ENCODE measurements at places on chromosomes 7 and 10. TPM values are rescaled to one million over a fixed set of nuclear protein-coding genes. Genes with fewer than 3 reads are reported as not detected.

- no peak for DNase-seq
- no peaks in the 10 kb centered on the region for H3K36me3 ChIP-seq
- no peaks in the 10 kb centered on the region for H3K27me3 ChIP-seq
Measured at GRCh38 chr7:134630893-134631292, 15.8 kb upstream of the BPGM start.

GRCh38 chr10:33532901-33533300 is 198.4 kb upstream of the NRP1 start:
- H3K4me3 ChIP-seq = no peak overlapping the region
- no peaks in the 10 kb centered on the region for H3K4me1 ChIP-seq
- no peak for DNase-seq
- H3K27me3 ChIP-seq = no peaks in the 10 kb centered on the region

- H3K36me3 ChIP-seq = no peaks in the 10 kb centered on the region
- H3K4me1 ChIP-seq = peaks cover 8% of the 10 kb centered on the region
- H3K27me3 ChIP-seq = peaks cover 6% of the 10 kb centered on the region
- no peak for DNase-seq
- no peak overlapping the region for H3K27ac ChIP-seq
- H3K4me3 ChIP-seq = no peak overlapping the region
Measured at GRCh38 chr10:11180228-11180627, 162.6 kb downstream of the CELF2 start.

DNA sequence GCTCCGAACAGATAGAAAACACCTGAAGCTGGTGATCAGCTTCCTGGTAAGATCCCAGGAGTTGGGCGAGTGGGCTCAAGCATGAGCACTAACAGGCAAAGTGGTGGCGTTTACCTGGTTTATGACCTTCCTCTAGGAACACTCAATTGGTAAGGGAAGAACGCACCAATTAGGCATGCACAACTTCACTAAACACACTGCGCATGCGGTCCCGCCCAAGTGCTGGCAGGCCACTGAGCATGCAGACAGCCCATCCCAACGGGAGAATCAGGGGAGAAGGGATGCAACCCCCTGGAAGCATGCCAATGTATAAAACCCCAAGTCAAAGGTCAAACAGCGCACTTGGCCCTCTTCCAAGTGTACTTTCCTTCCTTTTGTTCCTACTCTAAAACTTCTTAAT is 70.4 kb downstream of the LYZL2 start:
- no peak for DNase-seq
- H3K27me3 ChIP-seq = no peaks in the 10 kb centered on the region
- H3K27ac ChIP-seq = no peak overlapping the region

GRCh38 chr10:127854769-127855590 is 37.8 kb downstream of the CLRN3 start:
- peak; percentile 80 for DNase-seq
- H3K27me3 ChIP-seq = no peaks in the 10 kb centered on the region

GRCh38 chr10:35927990-35928488 is 285.9 kb upstream of the FZD8 start:
- H3K36me3 ChIP-seq = no peaks in the 10 kb centered on the region
- no peak for DNase-seq
- no peaks in the 10 kb centered on the region for H3K27me3 ChIP-seq
- H3K4me1 ChIP-seq = no peaks in the 10 kb centered on the region

GRCh38 chr10:91745090-91745831 is 53.0 kb upstream of the TNKS2 start:
- no peaks in the 10 kb centered on the region for H3K36me3 ChIP-seq
- no peak overlapping the region for H3K27ac ChIP-seq
- H3K27me3 ChIP-seq = no peaks in the 10 kb centered on the region
- DNase-seq = no peak

DNA sequence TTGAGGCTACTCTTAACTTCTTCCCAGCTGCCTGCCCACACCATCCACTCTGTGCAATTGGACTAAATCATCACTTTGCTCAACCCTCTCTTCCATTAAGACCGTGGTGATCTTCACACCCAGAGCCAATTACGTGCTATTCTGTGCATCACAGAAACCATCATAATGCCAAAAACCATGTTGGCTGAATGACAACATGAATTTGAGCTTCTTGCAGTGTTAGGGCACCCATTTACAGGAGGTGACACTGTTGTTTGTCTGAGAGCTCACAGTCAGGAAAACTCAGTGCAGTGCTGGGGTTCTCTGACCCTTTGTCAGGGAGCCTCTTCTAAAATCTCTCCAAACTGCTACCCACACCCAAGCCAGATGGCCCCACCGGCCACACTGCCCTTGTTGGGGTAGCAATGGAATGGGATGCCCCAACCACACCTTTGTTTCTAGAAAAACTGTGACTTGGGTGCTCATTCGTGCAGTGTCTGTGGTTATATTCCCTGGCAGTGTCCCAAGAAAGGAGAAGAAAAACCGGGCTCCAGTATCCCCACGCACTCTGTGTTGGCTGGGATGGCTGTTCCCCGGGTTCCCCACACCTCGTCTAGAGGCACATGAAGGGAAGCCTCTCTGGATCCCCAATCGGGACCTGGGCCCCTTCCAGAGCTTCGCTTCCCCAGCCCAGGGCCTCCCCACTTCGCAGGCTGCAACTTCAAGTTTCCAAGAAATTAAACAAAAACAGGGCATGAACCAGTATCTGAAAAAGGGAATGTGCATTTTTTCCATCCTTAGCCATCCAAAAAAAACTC is 2.0 kb upstream of the TNS3 start:
- no peak overlapping the region for H3K4me3 ChIP-seq
- DNase-seq = no peak
- no peak overlapping the region for H3K27ac ChIP-seq
- H3K4me1 ChIP-seq = peaks cover 31% of the 10 kb centered on the region
- H3K36me3 ChIP-seq = peaks cover 6% of the 10 kb centered on the region

DNA sequence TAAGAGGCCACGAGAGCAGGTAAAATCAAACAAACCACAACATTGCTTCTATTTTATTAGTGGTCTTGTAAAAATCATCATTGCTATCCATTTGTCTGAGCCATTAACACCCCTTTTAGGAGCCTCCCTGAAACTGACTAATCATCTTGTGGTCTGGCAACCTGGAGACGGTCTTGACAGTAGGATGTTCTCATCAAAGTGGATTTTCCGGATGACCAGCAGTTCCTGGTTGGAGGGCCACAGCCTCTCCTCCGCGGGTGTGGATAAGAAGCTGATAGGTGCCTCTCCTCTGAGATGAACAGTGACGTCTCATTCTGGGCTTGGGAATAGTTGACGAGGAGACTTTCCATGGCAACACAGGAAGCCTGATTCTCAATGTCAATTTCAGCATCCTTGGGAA is 490.7 kb downstream of the TYW1 start:
- no peak overlapping the region for H3K4me3 ChIP-seq
- no peaks in the 10 kb centered on the region for H3K27me3 ChIP-seq
- no peaks in the 10 kb centered on the region for H3K36me3 ChIP-seq
- no peaks in the 10 kb centered on the region for H3K4me1 ChIP-seq

GRCh38 chr10:4270116-4270515 is 485.1 kb upstream of the KLF6 start:
- no peak overlapping the region for H3K27ac ChIP-seq
- H3K4me1 ChIP-seq = no peaks in the 10 kb centered on the region
- no peak for DNase-seq
- H3K36me3 ChIP-seq = no peaks in the 10 kb centered on the region

GRCh38 chr7:69864822-69865221 is 266.5 kb downstream of the AUTS2 start:
- H3K4me1 ChIP-seq = peaks cover 33% of the 10 kb centered on the region
- no peak overlapping the region for H3K4me3 ChIP-seq

GRCh38 chr10:21329995-21330627 is 195.4 kb downstream of the SKIDA1 start:
- H3K4me1 ChIP-seq = no peaks in the 10 kb centered on the region
- no peaks in the 10 kb centered on the region for H3K27me3 ChIP-seq
- H3K4me3 ChIP-seq = no peak overlapping the region
- no peak overlapping the region for H3K27ac ChIP-seq

DNA sequence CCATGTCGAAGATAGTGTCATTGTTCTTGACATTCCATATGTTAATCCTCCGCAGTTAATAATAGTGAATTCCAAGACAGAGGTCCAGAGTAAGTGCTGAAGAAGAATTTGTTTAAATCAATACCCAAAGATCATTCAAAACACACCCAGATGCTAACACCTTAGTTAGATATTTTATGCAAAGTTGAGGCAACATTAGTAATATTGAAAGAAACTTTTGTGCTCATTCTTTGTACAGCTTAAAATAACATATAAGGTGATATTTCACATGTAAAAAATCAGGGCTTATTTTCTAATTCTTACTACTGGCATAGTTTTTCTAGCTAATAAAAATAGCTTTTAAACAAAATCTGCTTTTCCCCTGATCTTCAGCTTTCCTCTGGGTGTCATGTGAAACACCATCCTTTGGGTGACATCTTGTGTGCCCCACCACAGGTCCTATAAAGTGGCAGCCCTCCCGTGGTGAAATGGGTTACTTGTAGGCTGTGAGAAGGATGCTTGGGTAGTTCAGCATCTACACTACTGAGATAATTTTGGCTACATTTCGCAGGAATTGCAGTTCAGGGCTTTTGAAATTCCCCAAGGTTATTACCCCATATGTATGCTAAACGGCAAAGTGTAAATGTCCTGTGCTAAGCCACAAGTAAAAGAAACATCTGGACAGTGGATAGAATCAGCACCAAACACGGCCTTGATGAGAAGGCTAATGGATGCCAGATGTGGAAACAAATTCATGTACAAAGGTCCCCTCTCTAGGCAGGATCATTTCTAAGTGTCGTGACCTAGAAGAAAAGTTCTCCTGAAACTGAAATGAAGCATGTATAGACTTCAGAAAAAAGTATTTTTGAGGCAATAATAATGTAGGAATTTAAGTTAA is 105.4 kb downstream of the GRM3 start:
- H3K27me3 ChIP-seq = no peaks in the 10 kb centered on the region
- H3K4me3 ChIP-seq = no peak overlapping the region
- DNase-seq = no peak
- no peaks in the 10 kb centered on the region for H3K4me1 ChIP-seq
- H3K27ac ChIP-seq = no peak overlapping the region
- H3K36me3 ChIP-seq = no peaks in the 10 kb centered on the region

- H3K27ac ChIP-seq = no peak within 1 kb of the TSS
- no peak within 1 kb of the TSS for H3K4me3 ChIP-seq
- no peaks in the 10 kb centered on the region for H3K36me3 ChIP-seq
- no peaks in the 10 kb centered on the region for H3K27me3 ChIP-seq
Measured at GRCh38 chr7:48171202-48171601, at the start of gene ABCA13. Gene ABCA13 (plus strand): TSS chr7:48171458. CDS start chr7:48171484, 26 bp downstream.

DNA sequence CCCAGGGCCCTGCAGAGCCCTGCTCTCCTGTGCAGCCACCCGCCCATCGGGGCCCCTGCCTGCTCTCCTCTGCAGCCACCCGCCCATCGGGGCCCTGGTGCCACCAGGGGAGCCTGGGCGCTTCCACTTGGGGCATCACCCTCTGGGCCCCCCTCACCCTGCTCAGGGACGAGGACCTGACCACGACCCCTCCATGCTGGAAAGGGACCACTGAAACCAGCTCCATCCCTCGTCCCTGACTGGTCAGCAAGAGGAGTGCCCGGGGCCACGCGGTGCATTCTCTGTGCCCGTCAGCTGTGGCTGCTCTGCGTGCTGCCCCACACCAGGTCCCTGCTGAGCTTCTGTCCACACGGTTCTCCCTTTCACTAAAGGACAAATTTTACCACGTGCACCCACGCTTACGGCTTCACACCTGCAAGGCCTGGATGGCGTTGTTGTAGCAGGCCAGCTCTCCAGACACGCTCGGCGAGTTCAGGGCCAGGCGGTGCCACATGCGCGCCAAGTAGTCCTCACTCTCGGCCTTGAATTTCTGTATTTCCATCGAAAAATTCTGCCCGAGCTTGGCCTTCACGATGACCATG is 57.6 kb downstream of the CFAP46 start:
- H3K36me3 ChIP-seq = no peaks in the 10 kb centered on the region
- no peak for DNase-seq
- no peak overlapping the region for H3K27ac ChIP-seq
- no peaks in the 10 kb centered on the region for H3K27me3 ChIP-seq
- no peak overlapping the region for H3K4me3 ChIP-seq
- H3K4me1 ChIP-seq = no peaks in the 10 kb centered on the region

The FAM204A gene
- 86.2 TPM for total RNA-seq

The LRIT2 gene
- total RNA-seq = not detected

The TFAM gene
- 76.4 TPM for total RNA-seq

The HEPACAM2 gene
- total RNA-seq = 0.30 TPM

The DENND2A gene
- not detected for total RNA-seq

The NAT16 gene
- total RNA-seq = not detected

The DNA2 gene
- 27.7 TPM for total RNA-seq
